Neural progenitor cell (in vitro differentiated cells): ENCODE measurements at places on chromosomes 3 and 15.
A peak's percentile ranks its signal among the peaks of the same experiment; 100 is the strongest.

DNA sequence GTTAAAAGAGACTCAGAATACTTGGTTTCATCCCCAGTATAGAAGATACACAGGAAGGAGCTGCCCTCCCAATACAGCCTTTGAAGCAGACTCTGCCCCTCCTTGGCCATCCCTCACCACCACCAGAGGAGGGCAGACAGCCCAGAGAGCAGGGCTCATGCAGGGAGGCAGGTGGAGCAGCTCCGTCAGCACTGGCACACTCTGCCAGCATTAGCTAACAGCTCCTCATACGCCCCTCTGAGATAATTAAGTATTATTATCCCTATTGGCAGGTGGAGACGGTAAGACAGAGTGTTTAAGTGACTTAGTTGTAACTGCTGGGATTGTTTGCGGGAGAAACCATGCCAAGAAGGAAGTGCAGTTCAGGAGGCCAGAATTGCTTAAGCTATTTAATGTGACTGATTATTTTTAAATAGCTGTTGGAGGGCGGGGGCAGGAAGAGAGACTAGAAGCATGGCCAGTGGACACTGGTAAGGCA is 434.0 kb downstream of the EPHB1 start:
- DNase-seq = peak; percentile 35

DNA sequence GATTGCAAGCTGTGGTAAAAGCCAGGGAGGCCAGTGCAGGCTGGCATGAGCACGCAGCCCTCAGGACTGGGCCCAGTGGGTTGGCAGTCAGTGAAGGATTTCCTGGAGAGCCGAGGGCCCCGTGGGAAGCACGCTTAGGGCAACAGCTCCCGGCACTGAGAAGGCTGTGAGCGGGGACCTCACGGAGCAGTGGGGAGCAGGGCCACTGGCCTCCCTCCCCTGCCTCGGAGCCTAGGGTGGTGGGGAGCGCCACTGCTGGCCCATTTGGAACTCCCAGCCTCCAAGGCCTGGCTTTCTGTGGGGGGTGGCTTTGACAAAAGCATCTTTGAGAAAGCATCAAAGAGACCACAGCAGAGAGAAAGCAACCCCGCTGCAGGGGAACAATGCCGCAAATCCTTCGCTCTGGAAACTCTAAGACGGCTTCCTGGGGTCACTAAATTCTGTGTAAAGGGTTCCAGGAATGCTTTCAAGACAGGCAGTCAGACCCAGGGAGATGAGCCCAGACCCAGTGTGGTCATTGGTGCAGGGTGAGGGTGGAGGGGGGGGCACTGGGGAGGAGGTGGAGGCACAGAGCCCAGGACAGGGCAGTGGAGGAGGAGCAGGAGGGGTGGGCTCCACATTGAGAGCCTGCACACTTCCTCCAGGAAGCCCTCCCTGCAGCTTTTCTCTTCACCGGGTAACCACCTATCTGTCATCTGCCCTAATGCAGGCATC is 9.5 kb upstream of the APBA2 start:
- peak; percentile 96 for DNase-seq

GRCh38 chr3:118067439-118067838 is 967.2 kb downstream of the IGSF11 start:
- DNase-seq = no peak

DNA sequence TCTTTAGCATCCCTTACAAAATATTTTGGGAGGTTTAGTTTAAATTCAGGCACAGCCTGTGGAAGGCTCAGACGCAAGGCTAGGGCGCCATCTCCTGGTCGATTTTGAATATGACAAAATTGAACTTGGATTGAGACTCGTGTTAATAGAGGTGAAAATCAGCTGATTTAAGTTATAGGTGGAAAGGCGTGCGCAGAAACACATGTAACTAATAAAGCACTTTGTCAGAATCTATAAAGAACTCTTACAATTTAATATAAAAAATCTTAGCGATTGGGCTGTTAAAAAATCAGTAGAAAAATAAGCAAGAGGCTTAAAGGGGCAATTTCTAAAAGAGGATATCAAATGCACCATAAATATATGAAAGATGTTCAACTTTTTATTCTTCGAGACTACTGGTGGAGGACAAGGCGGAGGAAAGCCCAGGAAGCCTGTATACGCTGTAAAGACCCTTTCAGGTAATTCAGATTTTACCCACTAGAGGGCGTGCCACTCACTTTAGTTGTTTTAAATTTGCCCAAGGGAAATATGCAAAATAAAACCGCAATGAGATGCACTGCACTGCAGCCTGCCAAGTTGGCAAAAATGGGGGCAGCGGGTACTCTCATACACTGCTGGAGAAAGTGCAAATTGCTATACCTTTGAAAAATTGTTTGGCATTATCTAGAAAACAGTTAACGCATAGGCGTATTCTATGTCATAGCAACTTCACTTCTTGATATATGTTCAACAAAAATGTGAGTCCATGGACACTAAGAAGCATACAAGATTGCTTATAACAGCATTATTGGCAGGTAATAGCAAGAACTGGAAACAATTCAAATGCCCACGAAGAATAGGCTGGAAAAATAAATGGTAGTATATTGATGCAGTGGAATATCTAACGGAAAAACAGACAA is 64.7 kb downstream of the SLC30A4 start:
- peak; percentile 83 for DNase-seq

GRCh38 chr3:119310071-119310470 is 15.9 kb downstream of the ARHGAP31 start:
- peak; percentile 82 for DNase-seq

- DNase-seq = no peak
These were observed 5.6 kb downstream of the LIMD1 start for GRCh38 chr3:45599984-45600650.

- DNase-seq = no peak
These were observed 273.0 kb downstream of the PLCL2 start for GRCh38 chr3:17157713-17158112.

- DNase-seq = no peak
These were observed 3.9 kb downstream of the SLC6A6 start for GRCh38 chr3:14406336-14406735.

DNA sequence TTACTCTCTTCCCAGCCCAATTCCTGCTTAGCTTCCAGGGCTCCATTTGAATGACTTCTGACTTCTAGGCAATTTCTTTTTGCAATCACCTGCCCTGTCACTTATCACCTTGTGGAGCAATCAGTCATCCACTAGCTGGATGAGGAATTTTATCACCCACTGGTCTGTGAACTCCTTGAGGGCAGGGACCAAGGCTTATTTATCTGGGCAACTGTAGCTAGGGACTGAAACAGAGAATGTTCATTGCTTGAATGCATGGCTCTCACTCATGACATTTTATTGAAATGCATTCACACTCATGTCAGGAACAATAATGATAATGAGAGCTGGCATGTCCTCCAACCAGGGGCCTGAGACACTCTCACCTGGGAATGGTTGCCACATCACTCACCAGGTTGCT is 15.5 kb downstream of the TNFAIP8L3 start:
- DNase-seq = no peak

DNA sequence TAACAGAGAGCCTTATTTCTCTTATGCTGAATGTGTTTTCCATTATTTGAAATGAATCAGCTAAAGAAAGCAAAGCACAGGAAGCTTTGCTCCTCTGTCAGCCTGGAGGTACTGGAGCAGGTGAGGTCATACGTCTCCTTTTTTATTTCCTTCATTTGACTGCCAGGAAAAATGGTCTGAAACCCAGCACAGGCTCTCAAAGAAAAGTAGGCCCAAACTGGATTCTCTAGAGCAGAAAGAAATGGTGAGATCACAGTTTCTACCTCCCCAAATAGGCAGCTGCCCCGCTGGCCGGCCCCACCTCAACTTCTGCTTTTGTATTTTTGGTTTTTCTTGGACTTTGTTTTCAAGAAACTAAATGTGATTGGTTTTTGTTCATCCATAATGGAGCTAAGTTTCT is 95.1 kb downstream of the RPL39L start:
- no peak for DNase-seq

DNA sequence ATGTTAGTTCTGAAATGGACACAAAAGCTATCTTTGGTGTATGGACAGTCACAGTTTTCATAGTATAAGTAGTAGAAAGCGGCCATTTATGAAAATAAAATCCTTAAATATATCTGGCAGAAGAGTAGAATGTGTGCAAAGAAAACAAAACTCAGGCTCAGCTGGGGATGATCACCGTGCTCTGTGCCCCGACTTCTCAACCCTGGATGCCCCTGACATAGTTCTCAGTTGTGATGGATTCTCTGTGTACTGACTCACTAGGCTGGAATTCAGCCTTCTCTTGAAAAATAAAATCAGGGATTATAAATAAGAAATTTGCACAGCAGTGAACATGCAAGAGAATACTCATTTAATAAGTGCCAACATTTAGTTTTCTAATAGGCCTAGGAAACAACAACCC is 925.1 kb upstream of the NR2F2 start:
- no peak for DNase-seq

DNA sequence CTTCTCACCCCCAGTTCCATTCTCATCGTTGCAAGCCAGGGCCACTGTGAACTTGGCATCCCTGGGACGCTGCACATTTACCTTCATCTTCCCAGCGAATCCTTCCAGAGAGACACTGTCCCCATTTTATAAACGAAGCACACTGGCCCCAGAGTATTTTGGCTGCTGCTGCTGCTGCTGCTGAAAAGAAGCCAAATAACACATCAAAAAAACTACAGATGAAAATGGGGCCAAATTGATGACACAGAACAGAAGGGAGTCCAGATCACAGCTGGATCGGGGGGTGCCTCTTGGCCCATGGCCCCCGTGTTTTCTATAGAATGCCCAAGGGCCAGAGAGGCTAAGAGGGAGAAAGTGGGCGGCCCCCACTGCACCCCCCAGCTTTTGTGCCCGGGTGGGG is 221.0 kb upstream of the IGF1R start:
- no peak for DNase-seq

GRCh38 chr15:58432401-58432800 is 610 bp downstream of the LIPC start:
- no peak for DNase-seq

GRCh38 chr3:104878395-104878794 is 488.3 kb upstream of the ALCAM start:
- DNase-seq = no peak

DNA sequence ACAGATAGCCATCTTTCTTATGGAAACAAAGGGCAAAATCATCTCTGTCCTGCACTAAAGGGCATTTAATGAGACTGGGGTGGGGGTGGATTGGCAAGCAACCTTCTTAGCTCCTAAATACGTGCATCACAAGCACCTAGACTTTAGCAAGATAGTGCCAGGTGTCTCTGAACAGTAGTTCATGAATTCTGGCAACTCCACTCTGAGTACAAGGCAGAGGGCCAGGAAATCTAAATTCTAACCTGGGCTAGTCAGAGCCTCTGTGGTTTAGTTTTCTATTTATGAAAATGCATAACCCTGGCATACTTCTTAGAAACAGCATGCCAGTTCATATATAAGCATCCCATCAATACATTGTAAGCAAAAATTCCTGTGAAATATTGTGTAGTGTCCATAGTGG is 788.5 kb downstream of the MCTP2 start:
- DNase-seq = no peak

GRCh38 chr15:91366111-91366510 is 266.1 kb downstream of the SV2B start:
- DNase-seq = no peak

DNA sequence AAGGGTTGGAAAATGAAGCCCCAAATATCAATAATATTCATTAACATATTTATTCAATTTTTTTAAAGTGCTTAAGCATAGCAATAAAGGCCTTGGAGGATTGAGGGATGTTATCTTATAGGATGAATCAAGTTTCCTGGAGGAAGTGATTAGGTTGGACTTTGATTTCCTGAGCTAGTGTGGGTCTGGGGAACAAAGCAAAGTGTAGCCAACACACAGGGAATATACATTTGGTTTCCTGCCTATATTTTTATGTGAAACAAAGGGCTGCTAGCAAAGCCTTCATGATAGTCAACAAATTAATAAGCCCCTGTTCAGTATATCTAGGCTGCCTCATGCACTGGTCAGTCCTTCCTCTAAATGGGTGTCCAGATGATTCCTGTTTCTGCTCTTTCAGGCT is 261.1 kb upstream of the IL12A start:
- DNase-seq = no peak

DNA sequence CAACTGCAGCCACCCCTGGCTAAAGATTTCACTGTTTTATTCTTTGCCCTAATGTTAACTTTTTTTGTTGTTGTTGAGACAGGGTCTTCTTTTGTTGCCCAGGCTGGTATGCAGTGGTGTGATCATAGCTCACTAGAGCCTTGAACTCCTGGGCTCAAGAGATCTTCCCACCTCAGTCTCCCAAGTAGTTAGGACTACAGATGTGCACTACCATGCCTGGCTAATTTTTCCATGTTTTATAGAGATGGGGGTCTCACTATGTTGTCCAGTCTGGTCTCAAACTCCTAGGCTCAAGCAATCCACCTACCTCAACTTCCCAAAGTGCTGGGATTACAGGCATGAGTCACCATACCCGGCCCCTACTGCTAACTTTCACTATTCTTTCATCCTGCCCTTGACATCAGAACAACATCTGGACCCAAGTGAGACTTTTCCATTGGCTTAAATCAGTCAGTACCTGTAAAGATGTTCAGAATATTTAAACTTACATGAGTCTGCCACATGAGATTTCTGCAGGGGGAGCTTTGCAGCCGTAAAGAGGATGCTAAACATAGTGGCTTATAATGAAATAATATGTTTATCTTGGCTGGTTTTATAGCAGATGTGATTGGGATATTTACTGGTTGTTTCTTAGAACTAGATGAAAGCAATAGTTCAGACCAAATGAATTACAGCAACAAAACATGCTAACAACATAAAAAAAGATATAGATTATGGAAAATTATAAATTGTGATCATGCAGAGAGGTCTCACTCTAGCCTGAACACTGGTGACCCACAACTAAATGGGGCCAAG is 73.6 kb downstream of the HMG20A start:
- DNase-seq = no peak

DNA sequence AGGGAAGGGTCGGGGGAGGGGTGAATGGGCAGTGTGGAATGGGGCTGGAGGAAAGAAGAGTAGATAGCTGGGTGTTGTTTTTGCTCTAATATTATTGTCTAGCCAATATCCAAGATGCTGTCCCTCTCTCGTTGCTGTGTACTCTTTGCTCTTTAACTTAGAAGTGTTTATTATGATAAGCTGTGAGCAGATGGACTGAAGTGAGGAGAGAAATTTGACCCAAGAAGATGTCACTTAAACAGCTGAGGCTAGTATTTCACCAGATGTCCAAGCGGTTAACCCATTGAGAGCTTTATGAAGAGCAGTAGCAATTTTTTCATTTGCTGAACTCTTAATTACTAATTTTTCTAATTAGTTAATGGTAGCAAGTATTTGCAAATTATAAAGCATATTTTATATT is 212.2 kb upstream of the TP63 start:
- DNase-seq = no peak

- DNase-seq = no peak
These were observed 90.2 kb upstream of the LMOD3 start for GRCh38 chr3:69212411-69213160.

DNA sequence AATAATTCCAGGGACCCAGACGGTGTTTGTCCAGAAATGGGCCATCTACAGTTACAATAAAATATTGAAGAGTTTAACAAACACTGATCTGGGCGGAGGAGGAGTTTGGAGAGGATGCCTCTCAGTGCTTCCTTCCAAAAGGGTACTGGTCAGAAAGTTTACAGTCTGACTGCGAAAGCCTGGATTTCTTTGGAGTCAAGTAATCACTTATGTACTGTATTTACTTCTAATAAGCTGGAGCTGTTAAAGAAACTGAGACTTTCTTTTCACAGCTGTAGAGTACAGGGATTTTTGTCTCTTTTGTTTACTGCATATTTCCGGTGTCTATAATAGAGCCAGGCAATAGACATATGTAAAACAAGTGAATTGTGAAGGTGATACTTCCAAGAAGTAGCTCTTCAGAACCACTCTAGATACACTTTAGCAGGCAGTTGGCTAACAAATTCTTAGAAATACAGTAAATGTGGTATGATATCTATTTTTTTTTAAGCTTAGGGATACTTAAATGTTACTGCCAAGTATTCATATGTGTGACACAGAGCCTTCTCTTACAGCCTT is 22.1 kb upstream of the NEO1 start:
- no peak for DNase-seq
